ENCODE measurements at places on chromosomes 1 and 21.

DNA sequence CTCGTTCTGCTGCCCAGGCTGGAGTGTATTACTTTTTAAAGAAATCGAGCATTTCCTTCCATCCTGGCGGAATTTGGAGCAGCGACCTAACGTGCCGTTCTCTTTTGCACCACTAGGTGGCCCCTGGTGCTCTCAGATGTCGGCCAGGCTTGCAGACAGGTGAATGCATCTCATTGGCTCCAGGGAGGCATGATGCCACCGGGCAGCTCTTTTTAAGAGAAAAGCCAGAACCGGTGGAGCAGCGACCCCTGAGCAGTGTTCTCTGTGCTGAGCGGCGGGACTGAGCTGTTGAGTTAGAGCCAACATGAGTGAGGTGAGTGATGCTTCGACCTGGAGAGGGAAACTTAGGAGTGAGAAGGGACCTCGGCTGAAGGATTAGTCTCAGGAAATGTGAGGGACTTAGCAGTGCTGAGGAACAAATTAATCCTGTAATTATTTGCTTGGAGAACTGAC is at the start of gene PCP4:
PCP4 (plus strand) TSS at position 241 of the 453 bp plus-strand sequence; CDS start at position 305, 64 bp downstream.
- peak; percentile 89 for DNase-seq

DNA sequence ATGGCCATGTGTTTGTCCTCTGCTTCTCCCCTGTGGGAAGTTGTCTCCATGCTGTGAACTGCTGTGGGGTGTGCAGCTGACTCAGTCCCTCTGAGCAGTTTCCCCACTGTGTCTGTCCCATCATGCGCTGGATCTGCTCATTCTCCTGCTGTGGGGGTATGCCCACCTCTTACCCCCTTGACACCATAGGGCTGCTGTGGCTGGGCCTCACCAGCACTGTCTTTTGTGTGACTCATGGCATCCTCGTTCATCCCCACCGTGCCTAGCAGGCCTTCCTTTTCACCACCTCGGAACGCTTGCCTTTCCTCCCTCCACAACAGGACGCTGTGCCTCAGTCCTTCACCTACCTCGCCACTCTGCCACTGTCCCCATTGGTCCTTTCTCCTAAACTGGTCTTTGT is 27.3 kb downstream of the VANGL2 start:
- no peak for DNase-seq

DNA sequence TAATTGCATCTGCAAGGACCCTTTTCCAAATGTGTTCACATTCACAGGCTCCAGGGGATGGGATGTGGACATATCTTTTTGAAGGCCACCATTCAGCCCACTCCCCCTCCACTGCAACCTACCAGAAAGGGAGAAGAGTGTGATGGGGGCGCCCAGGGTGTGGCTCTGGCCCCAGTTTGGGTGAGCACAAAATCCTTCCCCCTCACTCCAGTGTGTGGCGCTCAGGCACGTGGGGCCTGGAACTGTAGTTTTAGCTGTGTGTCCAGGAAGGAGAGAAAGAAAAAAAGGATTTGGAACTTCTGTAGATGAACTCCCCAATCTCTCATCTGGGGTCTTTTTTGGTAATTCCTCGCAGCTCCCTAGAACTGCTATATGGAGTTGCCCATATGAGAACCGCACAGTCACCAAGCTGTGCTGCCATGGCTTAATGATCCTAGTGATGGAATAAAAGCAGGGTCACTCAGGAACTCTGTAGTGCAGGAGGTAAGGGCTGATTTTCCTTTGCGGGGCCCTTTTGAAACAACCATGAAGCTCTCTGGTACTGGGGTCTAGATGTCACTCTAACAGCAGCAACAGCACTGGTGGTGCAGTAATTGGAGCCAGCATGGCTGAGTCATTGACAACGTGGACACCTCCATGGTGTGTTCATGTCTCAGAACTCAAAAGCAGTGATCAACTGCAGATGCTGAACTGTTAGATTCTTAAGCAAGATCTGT is 17.0 kb downstream of the AGT start:
- DNase-seq = no peak

GRCh38 chr1:93416183-93416582 is 31.7 kb upstream of the FNBP1L start:
- no peak for DNase-seq

DNA sequence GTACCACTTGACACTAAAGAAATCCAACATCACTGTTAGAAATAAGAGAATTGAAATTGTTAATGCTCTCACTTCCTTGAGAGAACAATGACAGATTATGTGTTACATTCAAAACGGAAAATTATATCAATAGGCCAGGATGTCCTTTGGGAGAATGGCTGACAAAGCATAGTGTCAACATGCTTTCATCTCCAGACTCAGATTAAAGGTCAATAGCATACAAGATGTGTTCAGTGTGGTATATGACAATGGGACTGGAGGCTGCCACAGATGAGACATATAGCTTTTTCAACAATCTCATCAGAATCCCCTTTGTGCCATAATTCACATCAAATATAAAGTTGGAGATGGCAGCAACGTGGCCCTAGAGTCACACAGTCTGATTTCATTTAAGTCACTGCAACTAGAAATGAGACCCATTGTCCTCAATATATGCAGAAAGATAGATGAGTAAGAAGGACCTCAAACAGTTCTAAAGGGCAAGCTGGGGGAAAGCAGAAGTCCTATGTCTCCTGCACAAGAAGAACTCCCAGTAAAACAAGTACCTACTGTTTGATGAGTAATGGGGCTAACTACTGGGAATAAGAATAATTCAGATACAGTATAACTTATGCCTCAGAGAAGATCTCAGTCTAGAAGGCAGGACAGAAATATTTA is 327.9 kb downstream of the TTLL7 start:
- DNase-seq = no peak

All from NCI-H1417 (cell line).